ENCODE measurements at places on chromosomes 5 and 9. TPM values are rescaled to one million over a fixed set of nuclear protein-coding genes. Genes with fewer than 3 reads are reported as not detected.

The SLC46A2 gene
- total RNA-seq = not detected

DNA sequence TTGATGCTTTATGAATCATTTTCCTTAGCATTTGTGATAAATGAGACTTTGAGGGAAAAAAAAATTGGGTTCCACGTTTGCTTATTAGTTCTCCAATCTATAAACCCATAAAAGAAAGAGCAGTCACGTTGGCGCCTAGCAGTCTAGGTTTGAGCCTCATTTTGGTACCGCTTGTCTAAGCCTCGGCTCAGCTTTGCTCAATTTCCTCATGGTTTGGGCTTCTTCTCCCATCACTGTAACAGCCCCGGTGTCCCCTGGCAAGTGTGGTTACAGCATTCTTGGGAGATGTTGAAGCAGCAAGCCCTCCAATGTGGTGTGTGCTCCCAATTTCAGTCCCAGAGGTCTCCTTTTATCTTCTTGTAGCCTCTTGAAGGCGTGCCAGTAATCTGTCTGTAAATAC is 578.4 kb downstream of the CDK5RAP2 start:
- DNase-seq = no peak

DNA sequence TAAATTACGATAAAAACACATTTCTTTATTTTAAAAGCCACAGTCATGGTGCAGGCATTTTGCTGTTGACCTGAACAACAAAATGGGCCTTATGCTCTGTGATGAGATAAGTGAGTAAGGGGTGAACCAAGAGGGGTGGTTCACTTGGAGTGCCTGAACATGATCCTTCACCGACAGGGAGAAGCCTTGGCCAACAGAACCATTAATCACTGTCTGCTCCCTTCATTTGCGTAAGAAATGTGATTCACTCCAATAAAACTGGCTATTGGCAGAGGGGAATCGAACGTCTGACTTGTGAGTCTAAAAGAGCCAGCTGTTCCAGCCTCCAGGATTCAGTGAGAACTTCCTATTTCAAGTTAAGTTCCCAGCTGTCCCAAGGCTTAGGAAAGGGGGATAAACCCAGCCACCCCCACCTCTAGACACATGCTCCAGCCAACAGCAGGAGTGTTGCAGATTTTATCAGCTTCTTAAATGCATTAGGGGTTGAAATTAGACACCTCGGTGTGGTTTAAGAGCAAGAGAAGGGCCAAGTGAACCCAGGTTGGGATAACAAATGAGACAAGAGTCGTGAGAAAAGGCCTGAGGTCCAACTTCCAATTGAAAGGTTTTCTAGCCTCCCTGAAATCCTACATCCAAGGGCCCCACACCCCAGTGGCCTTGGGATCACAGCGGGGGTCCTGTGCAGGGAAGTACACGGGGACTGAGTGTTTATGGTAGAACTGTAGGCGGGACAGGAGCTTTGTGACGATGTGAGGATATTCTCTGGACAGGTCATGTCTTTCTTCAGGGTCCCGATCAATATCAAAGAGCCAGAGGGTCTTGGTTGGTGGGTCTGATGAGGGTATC is 131.4 kb upstream of the LHFPL2 start:
- no peak for DNase-seq

DNA sequence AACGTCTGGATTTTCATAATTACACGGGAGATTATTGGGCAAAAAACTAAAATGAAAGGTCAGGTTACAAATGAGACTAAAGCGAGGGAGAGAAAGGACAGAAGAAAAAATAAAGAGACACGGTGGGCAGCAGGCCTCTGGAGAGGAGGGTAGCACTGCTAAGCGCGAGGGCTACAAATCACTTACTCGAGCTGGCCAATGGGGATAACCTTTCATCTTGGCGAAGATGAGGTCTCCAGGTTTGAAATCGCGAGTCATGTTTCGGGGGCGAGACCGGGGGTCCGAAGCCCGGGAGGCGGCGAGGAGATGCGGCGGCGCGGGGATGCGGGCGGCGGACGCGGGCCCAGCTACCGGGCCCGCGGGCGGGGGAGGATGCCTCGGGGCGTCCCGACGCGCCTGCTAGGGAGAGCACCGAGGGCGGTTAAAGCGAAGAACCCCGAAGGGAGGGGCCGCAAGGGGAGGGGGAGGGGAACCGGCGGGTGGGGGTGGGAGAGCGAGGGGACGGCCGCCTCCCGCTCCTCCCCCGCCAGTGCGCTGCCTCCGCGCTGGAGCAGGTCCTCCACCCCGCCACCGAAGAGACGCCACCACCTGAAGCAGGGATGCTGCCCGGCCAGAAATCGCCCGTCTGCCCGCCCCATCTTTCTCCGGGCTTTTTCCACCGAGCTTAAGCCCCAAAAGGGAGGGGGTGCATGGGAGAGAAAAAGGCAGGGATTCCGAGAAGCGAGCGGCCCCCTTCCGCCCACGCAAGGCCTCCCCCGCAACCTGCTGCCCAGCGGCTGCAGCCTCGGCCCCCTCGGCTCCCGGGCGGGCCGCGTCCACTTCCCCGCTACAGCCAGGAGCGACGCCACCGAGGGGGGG is 610 bp downstream of the PSIP1 start:
- peak; percentile 77 for DNase-seq

All from activated CD4-positive, alpha-beta memory T cell treated with anti-CD3 and anti-CD28 coated beads for 36 hours (primary cell).